AG04450 (cell line): ENCODE measurements at places on chromosomes 11 and 22.

GRCh38 chr22:39955675-39956074, 4.5 kb upstream of the TMA7B start:
- DNase-seq = no peak

GRCh38 chr11:88484873-88485621, 147.5 kb upstream of the CTSC start:
- no peak for DNase-seq

- DNase-seq = peak; percentile 38
Measured at GRCh38 chr22:20243537-20244249, 24.4 kb downstream of the RTN4R start.

- DNase-seq = no peak
Measured at GRCh38 chr22:29080106-29080975, 7.5 kb downstream of the KREMEN1 start.

DNA sequence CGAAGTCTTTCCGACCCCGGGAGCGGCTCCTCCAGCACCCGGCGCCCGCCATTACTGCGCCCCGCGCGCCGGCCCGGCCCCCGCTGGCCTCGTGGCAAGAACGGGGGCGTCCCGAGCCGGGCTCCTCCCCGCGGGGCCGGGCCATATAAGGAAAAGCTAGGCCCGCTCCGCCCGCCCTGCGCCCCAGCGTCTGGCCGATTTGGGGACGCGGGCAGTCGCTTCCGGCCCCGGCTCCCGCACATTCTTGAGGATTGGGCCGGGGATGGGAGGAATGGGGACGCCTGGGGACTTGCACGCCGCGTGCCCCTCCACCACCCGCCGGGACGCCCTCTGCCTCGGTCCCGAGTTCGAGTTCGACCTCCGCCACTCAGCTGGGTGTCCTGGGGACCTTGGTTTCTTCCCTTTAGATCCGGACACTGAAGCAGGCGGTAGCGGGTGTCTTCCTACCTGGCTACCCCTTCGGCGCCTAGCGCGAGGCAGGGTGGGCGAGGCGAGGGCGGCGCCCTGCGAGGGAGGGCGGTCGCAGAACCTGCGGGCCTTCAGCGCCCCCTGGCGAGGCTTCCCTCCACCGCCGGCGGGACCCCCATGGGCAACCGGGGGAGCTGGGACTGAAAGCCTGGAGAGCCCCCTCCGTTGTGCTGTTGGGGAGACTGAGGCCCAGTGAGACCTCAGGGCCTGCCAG, 3.8 kb downstream of the SMTN start:
- DNase-seq = peak; percentile 50

GRCh38 chr11:10680956-10681487, 12.5 kb downstream of the IRAG1 start:
- no peak for DNase-seq

GRCh38 chr11:417652-418342, 3.0 kb upstream of the SIGIRR start:
- DNase-seq = no peak

- no peak for DNase-seq
Measured at GRCh38 chr22:20378110-20378509, 15.8 kb upstream of the ZNF74 start.

GRCh38 chr11:70108250-70108649, 30.1 kb downstream of the ANO1 start:
- peak; percentile 43 for DNase-seq

- no peak for DNase-seq
Measured at GRCh38 chr11:19763330-19763729, 50.7 kb downstream of the NAV2 start.

DNA sequence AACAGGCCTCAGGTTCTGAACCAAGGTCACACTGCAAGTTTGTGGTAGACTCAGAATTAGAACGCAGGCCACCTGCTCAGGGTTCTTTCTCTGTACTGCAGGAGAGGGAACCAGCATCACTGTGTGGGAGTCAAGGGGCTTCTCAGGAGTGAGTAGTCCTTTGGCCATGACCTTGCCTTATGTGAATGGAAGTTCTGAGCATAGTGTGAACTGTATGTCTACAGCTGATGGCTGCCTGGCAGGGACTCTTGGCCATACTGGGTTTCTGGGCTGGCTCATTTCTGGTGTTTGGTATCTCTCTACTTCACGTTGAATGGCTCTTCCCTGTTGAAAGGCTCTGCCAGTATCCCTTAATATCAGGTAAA, 40.1 kb upstream of the TUB start:
- no peak for DNase-seq

- no peak for DNase-seq
Measured at GRCh38 chr11:73367482-73368024, 8.6 kb upstream of the RELT start.

DNA sequence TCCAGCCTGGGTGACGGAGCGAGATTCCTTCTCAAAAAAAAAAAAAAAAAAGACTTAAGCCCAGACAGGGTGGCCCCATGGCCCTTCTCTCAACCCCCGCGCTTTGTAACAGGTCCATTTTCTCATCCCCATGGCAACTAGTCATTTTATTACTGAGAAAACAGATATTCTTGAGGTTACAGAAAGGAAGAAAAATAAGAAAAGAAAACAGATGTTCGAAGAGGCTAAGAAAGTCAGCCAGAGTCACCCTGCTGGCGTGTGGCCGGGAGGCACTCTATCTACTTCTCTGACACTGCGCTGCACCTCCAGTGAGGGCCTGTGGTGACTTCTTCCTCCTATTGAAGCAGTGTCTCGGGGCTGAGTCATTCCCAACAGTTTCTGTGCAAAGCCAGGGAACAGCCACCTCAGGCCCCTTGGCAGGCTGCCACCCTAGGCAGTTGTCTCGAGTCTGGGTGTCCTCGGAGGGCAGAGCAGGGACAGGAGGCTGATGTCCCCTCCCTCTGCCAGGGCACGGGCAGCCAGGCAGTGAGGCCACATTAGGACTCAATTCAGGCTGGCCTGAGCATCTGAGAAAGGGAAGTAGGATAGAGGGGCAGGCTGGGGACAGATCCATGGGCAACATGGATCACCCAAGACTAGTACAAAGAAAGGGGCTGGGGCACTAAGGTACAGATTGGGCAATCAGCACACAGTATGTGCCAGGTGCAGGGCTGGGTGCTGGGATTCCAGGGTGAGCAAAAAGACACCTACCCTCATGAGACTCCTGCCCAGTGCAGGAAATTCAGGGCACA, 16.4 kb upstream of the SYVN1 start:
- no peak for DNase-seq

- peak; percentile 90 for DNase-seq
Measured at GRCh38 chr22:40499209-40499623, 128.8 kb downstream of the SGSM3 start.

GRCh38 chr22:37427135-37427710, at the start of gene ELFN2:
Gene ELFN2 (minus strand): TSS chr22:37427479. CDS start chr22:37375534, 51,945 bp downstream.
- DNase-seq = no peak

GRCh38 chr11:73614591-73614990, 16.7 kb upstream of the FAM168A start:
- DNase-seq = no peak

DNA sequence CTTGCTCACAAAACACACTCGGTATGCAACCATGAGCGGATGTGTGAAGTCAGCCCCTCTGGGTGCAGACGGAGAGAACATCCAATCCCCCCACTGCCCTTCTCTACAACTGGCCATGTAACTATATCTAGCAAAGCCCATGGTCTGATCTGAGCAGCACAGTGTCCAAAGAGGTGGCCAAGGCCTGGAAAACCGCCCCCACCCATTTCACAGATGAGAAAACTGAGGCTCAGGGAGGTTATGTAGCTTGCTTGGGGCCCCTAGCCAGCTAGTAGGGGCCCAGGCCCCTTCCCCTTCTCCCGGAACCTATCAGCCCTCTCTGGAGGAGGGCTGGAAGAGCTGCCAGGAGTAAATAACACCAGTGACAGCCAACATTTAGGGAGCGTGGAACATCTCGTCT, 15.4 kb upstream of the NEFH start:
- DNase-seq = no peak

DNA sequence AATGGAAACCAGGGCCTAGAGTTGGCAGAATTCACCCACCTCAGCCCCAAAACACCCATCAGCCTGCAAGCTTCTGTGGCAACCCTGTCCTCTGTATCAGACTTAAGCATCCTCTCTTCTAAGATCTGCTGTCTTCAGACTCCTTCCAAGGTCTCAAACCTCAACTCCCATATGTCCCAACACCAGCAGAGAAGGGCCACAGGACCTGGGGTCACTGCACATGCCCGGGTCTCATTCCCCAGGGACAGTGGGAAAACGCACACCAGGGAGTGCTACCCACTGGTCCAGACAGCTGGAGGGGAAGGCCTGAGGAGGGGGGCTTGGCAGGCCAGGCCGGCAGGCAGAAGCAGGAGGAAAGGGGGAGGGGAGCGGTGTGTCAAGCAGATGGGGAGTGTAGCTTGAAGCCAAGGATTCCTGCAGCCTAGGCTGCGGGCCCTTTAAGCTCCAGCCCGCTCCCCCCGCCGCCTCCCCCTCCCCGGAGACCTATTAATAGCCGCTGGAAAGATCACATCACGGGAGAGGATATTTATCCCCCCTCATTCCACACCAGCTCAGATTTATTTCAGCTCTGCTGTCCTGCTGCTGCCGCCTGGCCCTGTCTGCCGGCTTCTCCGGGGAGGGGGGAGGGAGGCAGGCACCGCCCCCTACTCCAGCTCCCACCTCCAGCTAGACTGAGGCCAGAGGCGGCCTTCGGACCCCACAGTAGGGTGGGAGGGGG, 16.7 kb downstream of the BCL9L start:
- peak; percentile 83 for DNase-seq

GRCh38 chr22:41757502-41757901, 43.0 kb upstream of the CCDC134 start:
- no peak for DNase-seq
